Activated CD8-positive, alpha-beta memory T cell treated with anti-CD3 and anti-CD28 coated beads for 1 hour (primary cell): ENCODE measurements at places on chromosomes 2 and 18.

- DNase-seq = no peak
These were observed 67.9 kb upstream of the ALPP start for GRCh38 chr2:232310696-232311095.

GRCh38 chr2:74021407-74021755, 36.7 kb downstream of the TET3 start:
- DNase-seq = no peak

DNA sequence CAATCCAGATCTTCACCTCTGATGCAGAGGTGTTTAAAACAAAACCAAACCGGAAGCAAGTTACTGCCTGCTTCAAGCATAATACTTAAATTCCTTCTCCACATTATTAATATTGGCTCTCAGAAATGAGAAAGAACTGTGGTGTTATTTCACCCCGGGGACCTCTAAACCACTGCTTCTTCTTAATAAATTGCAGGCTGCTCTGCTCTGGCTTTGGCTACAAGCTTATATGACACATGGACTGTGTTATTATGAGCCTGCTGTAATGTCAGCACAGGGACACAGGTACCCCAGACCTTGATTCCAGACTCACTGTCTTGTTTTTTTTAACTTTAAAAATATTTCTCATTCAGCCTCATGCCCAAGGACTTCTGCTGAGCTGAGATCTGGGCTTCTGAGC, 45.1 kb downstream of the ST6GAL2 start:
- DNase-seq = no peak

- DNase-seq = no peak
These were observed 182.7 kb upstream of the GLI2 start for GRCh38 chr2:120552800-120553481.

DNA sequence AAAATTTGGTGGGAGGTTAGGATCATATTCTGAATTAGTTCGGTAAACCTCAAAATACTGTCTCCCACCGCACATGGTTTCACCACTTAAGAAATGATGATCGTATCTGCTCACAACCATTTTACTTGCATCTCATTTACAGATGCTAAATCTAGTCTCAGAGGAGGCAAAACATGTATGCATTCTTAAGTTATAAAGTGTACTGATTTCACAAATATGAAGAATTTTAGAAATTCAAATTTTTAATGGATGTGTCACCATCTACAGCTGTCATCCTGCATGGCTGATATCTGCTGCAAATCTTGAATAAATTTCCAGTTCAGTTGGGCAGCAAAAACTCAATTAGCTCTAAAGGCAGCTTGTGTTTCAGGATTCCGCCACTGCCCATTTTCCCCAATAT, 243.3 kb upstream of the KCNJ3 start:
- DNase-seq = no peak

GRCh38 chr2:227510620-227510958, 38.6 kb downstream of the AGFG1 start:
- no peak for DNase-seq

- no peak for DNase-seq
These were observed 25.8 kb downstream of the PKP4 start for GRCh38 chr2:158482594-158482993.

DNA sequence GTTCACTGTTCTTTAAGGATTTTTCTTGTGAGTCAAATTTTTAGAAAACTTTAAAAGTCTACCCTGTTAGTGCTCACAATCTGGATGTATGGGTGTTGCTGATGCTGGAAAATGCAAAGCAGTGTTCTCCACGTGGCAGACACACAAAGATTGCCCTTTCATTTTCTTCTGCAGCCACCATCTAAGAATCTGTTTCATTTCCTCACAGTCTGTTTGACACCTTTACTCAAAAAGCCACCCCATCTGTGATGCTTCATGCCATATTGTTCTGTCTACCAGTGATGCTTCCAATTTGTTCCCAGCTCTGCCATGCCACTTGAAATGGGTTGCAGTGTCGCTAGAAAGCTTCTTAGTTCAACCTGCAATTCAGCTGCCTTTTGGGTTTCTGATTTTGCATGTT, 464.2 kb upstream of the UBE2E3 start:
- no peak for DNase-seq

- no peak for DNase-seq
These were observed 328.9 kb downstream of the TDRD15 start for GRCh38 chr2:21452678-21453077.

- no peak for DNase-seq
These were observed 43.9 kb downstream of the TEX51 start for GRCh38 chr2:126942427-126943203.
